MM.1S (cell line): ENCODE measurements at places on chromosomes 4 and X.

GRCh38 chr4:122540838-122541237 lies 80.0 kb downstream of the IL21 start:
- no peak for DNase-seq

GRCh38 chr4:102678107-102678506 lies 82.7 kb downstream of the MANBA start:
- no peak for DNase-seq

DNA sequence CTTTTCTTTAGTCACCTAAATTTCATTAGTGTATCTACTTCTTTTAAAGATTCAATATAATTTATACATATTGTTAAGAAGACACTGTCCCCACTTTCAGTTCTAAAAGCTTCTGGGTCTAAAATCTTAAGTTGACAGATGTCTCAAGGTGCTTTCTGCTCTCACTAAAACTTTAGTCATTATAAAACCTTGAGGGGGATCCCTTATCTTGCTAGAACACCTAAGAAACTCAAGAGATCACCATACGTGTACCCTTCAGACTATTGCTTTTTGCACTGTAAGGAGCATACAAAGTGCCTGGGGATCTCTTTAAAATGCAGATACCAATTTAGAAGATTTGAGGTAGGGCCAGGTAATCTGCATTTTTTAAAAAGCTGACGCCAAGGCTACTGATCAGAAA lies 30.1 kb downstream of the CYBB start:
- no peak for DNase-seq

- DNase-seq: no peak
Measured at GRCh38 chr4:77699731-77700210, 94.2 kb downstream of the CXCL13 start.

GRCh38 chr4:42566835-42567234 lies 90.1 kb downstream of the ATP8A1 start:
- DNase-seq: no peak

- DNase-seq: no peak
Measured at GRCh38 chrX:23389196-23389792, 54.6 kb downstream of the PTCHD1 start.

DNA sequence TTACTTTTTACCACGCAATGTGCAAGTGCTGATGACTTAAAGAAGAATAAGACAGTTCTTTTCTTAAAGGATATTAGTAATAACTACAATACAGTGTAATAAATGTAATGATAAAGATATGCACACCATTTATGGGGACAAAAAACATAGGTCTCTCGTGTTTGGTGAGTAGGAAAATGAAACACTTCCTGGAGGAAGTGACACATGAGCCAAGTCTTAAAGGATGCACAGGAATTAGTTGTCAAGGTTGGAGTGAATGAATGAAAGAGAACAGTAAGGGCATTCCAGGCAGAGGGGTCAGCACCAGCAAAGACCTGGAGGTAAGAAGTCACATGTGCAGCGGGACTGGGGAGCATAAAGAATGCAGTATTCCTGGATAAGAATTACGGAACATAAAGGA lies 112.7 kb downstream of the SH3RF1 start:
- DNase-seq: no peak

- no peak for DNase-seq
Measured at GRCh38 chr4:177451108-177451500, 8.9 kb upstream of the AGA start.

DNA sequence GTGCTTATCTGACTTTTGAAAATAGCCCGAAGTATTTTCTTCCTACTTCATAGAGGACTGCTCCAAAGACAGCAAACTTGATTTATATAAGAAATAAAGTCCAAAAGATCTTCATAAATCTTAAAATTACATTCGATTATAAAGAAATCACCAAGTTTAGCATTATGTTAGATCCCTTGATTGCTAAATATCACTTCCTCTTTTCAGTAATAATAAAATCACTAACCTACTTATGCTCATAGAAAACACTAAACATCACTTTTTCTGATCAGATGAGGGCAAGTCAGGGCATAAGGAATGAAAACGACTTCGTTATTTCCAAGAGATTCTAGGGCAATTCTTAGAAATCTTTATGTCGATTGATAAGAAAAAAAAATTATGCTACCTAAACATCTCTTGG lies 32.0 kb downstream of the DYNLT3 start:
- DNase-seq: no peak

DNA sequence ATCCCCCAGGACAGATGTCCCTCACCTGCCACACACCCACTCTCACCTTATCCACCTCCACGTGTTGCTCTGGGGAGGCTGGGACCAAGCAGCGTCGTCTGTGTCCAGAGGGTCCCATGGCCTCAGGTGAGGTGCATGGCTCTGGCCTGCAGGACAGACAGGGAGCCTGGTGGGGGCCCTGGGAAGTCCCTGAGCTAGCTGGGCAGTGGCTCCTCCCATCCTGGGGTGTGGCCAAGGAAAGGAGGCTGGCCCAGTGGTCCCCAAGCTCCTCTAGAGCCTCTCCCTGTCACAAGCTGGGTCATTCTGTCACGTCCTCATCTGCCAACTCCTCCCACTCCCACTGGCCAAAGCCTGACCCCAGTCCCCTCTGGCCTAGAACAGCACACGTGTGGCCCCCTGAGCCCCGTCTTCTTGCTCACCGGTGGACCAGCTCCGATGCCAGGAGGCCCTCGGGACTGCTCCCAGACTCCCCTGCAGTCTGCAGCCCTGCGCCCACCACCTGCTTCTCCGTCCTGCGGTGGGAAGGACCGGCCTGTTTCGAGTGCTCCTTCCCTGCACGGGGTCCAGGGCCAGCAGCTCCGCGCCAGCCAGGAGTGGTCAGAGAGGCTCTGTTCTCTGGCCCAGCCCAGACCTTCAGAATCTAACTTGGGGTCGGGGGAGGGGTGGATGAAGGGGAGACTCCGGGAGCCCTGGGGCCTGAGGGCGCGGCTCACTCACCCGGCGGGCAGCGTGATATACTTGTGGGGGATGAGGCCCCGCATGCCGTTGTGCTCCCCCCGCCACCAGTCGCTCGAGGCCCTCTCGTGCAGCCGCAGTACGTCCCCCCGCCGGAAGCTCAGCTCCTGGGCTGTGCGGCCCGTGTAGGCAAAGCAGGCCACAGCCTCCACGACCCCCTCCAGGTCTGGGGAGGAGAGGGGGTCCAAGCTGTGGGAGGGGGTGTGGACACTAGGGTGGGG lies 4.8 kb downstream of the AVPR2 start:
- DNase-seq: no peak

GRCh38 chr4:106594291-106594952 lies 225.8 kb upstream of the GIMD1 start:
- DNase-seq: no peak

GRCh38 chr4:37595875-37596680 lies 90.1 kb downstream of the RELL1 start:
- DNase-seq: no peak

- no peak for DNase-seq
Measured at GRCh38 chr4:75189711-75190335, 256.9 kb downstream of the PARM1 start.

- no peak for DNase-seq
Measured at GRCh38 chr4:56940971-56941370, 33.3 kb downstream of the REST start.

- no peak for DNase-seq
Measured at GRCh38 chr4:101141855-101142254, 205.5 kb downstream of the PPP3CA start.

DNA sequence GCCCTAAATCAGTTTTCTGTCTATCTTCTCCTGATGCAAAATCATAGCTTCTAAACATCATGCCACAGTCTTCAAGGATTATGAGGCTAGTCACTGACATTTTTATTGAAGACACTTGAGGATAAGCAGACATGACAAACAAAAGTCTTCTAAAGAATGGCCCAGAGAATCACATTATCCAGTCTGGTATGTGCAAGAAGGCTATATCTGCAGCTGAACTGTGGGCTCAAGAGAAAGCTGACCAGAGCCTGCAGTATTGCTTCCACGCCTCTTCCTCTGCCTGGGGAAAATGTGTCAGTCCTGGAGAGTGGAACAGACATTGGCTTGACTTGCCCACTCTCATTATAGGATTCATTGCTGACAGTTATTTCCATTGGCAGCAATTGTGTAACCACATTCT lies 553.5 kb downstream of the SPOCK3 start:
- DNase-seq: no peak

GRCh38 chrX:13662355-13662791 lies 9.4 kb downstream of the TCEANC start:
- DNase-seq: peak; percentile 81
